ENCODE measurements at places on chromosomes 13 and 19.

DNA sequence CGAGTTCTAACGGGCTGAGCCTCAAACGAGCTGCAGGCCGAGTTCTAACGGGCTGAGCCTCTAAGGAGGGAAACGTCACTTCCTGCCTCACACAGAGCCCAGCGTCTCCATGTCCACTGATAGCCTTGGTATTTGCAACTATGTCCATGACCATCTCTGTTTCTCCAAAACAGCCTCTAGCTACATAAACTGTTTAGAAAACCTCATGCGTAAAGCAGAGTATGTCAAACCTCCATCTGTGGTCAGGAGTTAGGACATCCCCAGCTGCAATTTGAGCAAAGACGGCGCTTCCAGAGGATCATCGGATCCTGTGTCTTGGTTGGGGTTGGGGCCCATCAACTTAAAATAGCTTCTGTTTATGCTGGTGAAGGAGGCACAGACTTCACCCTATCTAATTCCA, 20.8 kb downstream of the RASA3 start:
- H3K36me3 ChIP-seq = no peaks in the 10 kb centered on the region
- DNase-seq = peak; percentile 8
- H3K4me1 ChIP-seq = peaks cover 29% of the 10 kb centered on the region
- H3K4me3 ChIP-seq = no peak overlapping the region
- H3K27me3 ChIP-seq = no peaks in the 10 kb centered on the region
- peak overlapping the region; percentile 50 for H3K27ac ChIP-seq

DNA sequence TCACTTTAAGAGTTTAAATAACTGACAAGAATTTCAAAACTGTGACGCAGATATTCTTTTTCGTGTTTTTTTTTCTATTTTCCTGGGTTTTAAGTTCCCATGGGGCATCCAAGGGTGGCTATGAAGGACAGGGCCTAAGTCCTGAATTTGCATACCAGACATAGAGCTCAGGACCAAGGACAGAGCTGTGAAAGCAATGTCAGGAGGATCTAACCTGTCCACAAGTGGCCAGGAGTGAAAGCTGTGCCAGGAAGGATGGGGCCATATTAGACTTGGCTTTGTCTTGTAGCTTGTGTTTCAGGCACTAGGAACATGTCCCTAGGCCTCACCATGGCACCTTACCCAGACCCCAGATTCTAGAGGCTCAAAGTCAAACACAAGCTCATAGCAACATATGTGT, 289.4 kb upstream of the MIR17HG start:
- no peaks in the 10 kb centered on the region for H3K27me3 ChIP-seq
- no peak overlapping the region for H3K4me3 ChIP-seq
- DNase-seq = no peak
- H3K4me1 ChIP-seq = no peaks in the 10 kb centered on the region
- no peaks in the 10 kb centered on the region for H3K36me3 ChIP-seq

DNA sequence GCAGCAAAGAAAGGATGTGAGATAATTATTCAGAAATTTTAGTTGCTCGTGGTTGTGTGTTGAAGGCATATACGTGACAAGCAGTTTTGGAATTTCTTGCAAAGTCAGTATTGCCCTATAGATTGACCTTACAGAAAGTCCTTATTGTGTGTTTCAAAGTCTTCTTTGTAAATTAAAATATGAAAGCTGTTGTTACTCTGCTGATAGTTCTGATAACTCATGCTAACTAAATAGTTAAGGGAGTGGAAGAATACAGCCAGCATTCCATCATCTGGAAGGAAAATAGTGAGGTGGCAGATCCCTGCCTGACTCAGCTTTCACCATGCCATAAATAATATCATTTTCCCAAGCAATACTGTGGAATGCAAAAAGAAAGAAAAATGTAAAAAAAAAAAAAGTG, 27.2 kb downstream of the WASF3 start:
- H3K27me3 ChIP-seq = no peaks in the 10 kb centered on the region
- H3K4me1 ChIP-seq = no peaks in the 10 kb centered on the region
- H3K4me3 ChIP-seq = no peak overlapping the region
- no peak for DNase-seq
- no peaks in the 10 kb centered on the region for H3K36me3 ChIP-seq

- no peaks in the 10 kb centered on the region for H3K36me3 ChIP-seq
- no peak overlapping the region for H3K27ac ChIP-seq
- no peak overlapping the region for H3K4me3 ChIP-seq
- H3K4me1 ChIP-seq = no peaks in the 10 kb centered on the region
- DNase-seq = peak; percentile 81
- H3K27me3 ChIP-seq = no peaks in the 10 kb centered on the region
These were observed 15.0 kb upstream of the PGLS start for GRCh38 chr19:17496337-17496997.

- H3K36me3 ChIP-seq = no peaks in the 10 kb centered on the region
- no peaks in the 10 kb centered on the region for H3K4me1 ChIP-seq
These were observed 726.2 kb downstream of the PCDH9 start for GRCh38 chr13:66503890-66504289.

DNA sequence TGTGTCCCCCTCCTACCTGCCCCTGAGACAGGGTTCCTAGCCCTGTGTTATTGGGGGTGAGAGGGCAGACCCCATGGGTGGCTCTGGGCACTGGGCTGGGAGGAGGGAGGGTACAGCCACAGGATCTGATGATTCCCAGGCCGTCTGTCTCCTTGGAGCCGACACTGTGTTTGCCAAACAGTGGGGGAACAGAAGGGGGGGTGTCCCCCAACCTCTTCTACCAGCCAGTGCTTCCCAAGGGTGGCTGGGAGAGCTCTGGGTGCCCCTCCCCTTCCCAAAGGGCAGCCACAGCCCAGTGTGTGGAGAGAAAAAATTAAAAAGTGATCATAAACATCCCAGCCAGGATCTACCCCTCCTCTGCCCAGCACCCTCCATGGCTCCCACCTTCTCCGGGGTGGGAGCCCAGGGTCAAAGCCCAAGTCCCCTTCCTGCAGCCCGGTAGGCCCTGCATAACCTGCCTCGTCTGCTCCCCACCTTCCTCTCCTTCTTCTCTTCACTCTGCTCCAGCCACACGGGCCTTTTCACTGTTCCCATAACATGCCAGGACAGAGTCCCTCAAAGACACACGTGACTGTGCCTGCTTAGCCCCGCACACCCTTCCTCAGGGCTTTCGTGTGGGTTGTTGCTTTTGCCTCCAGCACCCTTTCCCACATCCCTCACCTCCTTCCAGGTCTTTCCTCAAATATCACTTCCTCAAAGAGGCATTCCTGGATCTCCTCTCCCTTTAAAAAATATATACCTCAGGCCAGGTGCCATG, 1.4 kb upstream of the PLIN4 start:
- peaks cover 7% of the 10 kb centered on the region for H3K4me1 ChIP-seq
- DNase-seq = peak; percentile 50
- no peak overlapping the region for H3K4me3 ChIP-seq
- H3K36me3 ChIP-seq = no peaks in the 10 kb centered on the region
- peaks cover 5% of the 10 kb centered on the region for H3K27me3 ChIP-seq
- H3K27ac ChIP-seq = peak overlapping the region; percentile 67

Data from transverse colon (tissue), 4 donors.